ENCODE measurements at places on chromosomes 3 and 15.

- no peak for DNase-seq
These were observed 76.4 kb downstream of the DHX36 start for GRCh38 chr3:154247806-154248415.

GRCh38 chr15:43441316-43441715 is 51.6 kb downstream of the TP53BP1 start:
- DNase-seq = no peak

DNA sequence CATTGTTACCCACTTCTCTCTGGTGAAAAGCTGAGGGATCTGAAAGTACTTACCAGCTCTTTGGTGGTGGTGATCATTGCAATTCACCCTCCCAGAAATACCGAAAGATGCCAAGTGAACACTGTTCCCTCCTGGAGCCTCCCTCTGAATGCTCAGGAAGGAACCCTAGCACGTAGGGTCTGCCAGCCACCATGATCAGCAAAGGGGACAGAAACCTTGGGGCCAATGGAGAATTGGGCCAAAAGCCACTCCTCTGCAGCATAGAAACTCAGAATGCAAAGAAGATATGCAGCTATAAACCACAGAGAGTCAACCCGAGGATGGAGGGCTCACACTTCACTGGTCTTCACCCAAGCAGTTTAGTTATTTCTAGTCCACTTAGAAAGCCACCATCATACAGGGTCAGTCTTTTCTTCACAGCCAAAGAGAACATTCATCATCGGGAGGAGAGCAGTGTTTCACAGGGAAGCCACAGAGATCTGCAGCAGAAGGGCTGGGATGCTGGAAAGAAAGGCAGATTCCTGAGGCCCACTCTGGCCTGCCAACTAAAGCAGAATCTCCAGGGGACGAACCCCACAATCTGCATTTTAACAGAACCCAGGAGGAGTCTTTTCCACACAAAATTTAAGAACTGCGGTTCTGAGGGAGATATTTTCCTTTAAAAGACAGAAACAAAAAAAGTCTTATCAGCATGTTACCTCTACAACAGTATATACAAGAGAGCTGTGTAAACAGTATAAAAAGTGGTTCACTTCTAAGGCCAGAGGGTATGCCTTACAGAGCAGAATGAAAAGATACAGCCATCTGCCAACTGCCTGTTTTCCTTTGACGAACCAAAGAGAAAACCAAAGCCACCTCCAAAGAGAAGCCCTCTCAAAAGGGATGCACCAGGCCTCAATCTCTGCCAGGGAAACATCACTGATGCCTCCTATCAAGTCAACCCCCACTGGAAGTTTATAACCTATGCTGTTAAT is 11.3 kb downstream of the TBC1D2B start:
- DNase-seq = no peak

DNA sequence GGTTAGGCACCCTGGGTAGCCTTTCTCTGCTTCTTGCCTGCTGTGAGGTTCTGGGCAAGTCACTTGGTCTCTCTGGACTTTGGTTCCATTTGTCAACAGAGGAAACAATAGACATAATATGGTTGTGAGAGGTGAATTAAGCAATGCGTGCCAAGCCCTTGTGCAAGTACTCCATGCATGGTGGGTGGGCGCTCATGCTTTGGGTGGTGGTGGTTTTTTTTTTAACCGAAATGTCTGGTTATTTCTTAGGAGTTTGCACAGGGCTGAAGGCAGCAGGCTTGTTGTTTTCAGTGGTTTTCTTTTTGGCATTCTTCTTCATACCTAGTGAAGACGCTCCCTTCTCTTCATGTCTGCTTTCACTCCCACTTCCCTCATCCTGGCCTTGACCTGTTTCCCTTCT is 84.2 kb upstream of the LRTM1 start:
- no peak for DNase-seq

DNA sequence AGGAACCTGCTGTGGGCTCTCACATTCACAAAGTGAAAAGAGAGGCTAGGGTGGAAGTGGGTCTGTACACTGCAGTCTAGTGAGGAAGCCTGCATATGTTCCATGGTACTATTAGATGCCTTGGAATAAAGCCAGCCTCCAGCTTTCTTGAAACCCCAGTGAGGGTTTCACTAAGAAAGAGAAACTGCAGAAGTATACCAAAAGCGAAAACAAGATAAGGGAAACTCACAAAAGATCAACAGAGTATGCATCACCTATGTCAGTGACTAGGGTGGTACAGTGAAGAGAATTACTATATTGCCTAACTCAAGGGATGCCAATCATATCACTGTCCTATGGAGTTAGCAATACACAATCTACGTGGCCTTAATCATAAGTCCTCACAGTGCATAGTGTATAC is 212.5 kb upstream of the GADL1 start:
- DNase-seq = no peak

GRCh38 chr3:102124704-102125103 is 275.4 kb downstream of the NFKBIZ start:
- DNase-seq = no peak

- no peak for DNase-seq
These were observed 79.4 kb downstream of the AAGAB start for GRCh38 chr15:67174864-67175573.

GRCh38 chr3:187519428-187519890 is 150.7 kb downstream of the SST start:
- DNase-seq = no peak

- DNase-seq = no peak
These were observed 19.1 kb upstream of the KLF13 start for GRCh38 chr15:31307270-31308184.

- DNase-seq = no peak
These were observed 26.2 kb downstream of the SEC62 start for GRCh38 chr3:169992781-169993180.

DNA sequence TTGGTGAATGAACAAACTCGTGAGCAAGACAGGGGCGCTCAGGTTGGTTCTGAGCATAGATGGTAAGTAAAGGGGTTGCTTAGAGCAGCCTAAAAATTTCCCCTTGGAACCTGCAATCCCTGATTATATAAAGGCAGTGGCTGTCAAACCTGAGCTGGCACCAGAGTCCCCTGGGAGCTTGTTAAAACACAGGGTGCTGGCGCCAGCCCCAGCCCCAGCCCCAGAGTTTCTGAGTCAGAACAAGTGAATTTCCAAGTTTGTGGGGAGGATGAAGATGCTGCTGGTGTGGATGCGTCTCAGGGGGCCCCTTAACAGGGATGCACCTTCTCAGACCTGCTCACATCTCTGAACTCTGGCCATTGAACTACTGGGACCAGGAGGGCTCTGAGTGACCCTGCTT is 48.2 kb downstream of the FEM1B start:
- DNase-seq = no peak

DNA sequence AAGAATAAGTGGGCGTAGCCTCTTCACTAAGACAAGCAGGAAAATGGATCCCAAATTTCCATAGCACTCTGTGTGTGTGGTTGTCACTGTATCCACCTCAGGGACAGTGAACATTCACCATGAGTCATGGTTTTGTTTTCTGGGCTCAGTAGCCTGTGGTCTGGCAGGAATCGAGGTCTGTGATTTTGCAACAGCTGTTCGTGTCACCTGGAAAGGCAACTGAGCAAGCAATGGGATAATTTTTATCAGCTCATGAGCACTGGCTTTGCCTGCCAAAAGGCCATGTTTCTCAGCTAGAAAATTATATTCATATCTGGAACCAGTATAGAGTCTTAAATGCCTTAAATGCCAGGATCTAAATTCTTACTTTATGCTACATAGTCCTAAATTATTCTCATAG is 60.9 kb downstream of the STRIT1 start:
- DNase-seq = no peak

DNA sequence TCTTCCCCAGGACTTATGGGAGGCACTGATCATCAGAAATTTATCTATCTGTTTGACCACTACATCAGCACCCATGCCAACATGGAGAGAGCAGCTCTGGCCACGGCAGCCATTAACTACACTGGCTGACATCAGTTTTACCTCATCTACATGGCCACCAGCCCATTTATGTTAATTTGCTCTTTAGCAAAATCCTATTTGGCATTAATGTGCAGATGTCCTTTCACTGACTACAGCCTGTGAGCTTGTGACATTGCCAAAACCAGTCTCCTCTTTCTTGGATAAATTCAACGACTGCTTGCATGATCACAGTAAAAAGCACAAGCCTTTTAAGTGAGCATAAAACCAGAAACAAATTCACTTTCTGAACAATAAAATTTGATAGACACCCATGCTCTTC is 47.5 kb downstream of the NR1I2 start:
- no peak for DNase-seq

GRCh38 chr3:159208050-159208449 is 406.2 kb downstream of the MFSD1 start:
- no peak for DNase-seq

DNA sequence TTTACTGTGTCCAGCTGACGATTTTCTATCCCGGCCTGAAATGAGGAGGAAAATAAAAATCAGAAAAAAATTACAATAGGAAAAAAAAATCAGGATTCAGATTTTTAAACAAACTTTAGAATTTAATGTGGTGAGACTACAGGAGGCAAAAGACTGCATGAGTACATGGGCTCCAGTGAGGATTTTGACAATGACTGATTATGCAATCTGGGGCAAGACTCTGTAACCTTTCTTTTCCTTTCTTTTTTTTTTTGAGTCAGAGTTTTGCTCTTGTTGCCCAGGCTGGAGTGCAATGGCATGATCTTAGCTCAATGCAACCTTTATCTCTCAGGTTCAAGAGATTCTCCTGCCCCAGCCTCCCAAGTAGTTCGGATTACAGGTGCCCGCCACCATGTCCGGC is 29.9 kb downstream of the SPG11 start:
- no peak for DNase-seq
